ENCODE measurements at places on chromosomes 2 and 18. TPM values are rescaled to one million over a fixed set of nuclear protein-coding genes. Genes with fewer than 3 reads are reported as not detected.

PSMD1 gene
- total RNA-seq: 130 TPM

COMMD1 gene
- total RNA-seq: 58.0 TPM

DCDC2C gene
- total RNA-seq: not detected

ACKR3 gene
- total RNA-seq: 44.4 TPM
